NCI-H2029 treated with DMSO at 0.1 percent for 48 hours (cell line): ENCODE measurements at places on chromosomes 16 and 17.

DNA sequence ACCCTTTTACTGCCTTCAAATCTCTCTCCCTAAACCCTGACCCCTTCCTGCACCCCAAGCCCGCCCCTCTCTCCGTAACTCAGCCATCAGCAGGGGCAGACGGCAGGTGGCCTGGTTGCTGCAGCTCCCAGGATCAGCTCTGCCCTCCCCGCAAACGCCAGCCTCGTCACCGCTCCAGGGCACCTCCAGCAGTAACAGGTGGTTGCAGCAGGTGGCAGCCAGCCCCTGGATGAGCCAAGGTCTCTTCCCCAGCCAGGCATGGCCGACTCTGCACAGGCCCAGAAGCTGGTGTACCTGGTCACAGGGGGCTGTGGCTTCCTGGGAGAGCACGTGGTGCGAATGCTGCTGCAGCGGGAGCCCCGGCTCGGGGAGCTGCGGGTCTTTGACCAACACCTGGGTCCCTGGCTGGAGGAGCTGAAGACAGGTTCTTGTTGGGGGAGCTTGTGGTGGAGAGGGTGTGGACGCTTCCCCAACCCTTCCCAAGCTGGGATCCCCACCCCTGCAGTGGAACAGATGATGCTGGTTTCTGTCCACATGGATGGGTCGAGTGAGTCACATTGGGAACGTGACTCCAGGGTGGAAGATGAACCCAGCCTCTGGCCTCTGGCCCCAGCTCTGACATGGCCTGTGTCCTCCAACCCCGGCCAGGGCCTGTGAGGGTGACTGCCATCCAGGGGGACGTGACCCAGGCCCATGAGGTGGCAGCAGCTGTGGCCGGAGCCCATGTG lies 558 bp downstream of the HSD3B7 start:
- peak; percentile 19 for DNase-seq

DNA sequence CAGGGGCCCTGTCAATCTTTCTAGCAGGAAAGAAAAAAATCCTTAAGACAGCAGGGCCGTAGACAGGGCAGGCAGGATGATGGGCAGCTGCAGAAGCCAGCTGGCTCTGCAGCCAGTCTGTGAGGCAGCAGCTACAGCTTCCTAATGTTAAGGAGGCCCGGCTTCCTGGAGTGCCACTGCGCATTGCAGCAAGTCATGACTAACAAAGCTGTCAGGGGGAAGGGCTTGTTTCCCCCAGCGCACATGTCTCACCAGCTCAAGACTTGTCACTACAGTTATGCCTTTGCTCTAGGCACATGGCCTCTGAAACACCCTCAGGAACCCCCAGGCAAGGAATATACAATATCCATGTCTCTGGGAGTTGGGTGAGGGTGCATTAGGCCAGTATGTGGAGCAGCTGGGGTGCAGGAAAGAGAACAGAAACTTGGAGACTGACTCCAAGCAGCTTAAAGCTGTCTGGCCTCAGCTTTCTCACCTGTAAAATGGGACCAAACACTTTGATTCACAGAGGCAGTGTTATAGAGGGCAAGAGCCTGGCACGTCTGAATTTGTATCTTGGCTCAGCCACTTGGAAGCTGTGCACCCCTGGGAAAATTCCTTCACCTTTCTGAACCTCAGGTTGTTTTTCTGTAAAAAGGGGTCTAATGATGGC lies 220.0 kb downstream of the HAPSTR1 start:
- no peak for DNase-seq

DNA sequence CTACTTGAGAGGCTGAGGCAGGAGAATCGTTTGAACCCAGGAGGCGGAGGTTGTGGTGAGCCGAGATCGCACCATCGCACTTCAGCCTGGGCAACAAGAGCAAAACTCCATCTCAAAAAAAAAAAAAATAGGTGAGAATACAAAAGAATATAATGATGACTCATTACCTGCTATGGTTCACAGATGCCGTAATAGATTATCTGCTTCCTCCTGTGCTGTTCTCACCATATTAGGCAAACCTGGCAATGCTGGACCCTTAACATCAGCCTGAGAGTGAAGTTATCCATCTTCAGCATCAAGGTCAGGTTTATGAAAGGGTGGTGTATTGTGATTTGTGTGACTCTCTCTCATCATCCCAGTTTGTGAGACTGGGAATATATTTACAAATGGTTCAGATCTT lies 271.3 kb upstream of the CPHXL start:
- no peak for DNase-seq

- DNase-seq, result no peak
Measured at GRCh38 chr17:2856727-2857126, 60.5 kb downstream of the RAP1GAP2 start.

GRCh38 chr16:88681709-88682451 lies 4.4 kb downstream of the SNAI3 start:
- no peak for DNase-seq

GRCh38 chr17:19331134-19331533 lies 31.4 kb downstream of the B9D1 start:
- no peak for DNase-seq

DNA sequence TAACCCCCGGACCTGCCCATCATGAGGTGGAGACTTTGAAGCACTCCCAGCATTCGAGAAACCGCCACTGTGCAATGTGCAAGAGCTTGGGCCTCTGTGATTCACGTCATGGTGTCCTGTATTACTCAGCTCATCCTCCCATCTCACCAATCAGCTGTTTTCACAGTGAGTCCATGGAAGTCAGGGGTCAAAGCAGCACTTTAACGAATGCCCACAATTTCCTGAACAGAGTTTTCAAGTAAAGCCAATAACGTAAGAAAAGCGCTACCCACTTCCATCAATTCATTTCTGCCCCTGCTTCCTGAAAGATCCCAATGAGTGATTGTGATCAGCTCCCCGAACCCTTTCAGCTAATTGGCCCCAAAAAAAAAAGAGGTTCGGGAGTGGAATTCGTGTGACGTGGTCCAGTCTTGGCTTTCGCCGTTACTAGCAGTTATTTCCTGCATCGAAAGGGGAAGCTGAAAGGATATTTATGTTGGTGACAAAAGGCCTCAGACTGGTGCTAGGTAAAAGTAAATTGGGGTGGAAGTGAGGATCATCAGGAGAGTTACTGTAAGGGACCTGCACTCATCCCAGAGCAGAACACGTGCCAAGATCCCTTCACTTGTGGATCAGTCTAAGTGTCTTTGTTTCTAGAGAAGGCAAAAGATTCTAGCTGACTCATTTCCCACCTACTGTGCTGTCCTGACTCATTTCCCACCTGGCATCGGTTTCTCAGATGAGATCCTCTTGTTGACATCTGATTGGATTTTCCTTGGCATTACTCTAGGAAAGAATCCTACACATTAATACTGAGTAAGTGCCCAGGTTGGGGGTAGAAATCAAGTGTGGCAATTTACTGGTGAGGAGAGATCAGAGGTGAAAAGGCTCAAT lies 136.7 kb upstream of the NUDT7 start:
- no peak for DNase-seq

DNA sequence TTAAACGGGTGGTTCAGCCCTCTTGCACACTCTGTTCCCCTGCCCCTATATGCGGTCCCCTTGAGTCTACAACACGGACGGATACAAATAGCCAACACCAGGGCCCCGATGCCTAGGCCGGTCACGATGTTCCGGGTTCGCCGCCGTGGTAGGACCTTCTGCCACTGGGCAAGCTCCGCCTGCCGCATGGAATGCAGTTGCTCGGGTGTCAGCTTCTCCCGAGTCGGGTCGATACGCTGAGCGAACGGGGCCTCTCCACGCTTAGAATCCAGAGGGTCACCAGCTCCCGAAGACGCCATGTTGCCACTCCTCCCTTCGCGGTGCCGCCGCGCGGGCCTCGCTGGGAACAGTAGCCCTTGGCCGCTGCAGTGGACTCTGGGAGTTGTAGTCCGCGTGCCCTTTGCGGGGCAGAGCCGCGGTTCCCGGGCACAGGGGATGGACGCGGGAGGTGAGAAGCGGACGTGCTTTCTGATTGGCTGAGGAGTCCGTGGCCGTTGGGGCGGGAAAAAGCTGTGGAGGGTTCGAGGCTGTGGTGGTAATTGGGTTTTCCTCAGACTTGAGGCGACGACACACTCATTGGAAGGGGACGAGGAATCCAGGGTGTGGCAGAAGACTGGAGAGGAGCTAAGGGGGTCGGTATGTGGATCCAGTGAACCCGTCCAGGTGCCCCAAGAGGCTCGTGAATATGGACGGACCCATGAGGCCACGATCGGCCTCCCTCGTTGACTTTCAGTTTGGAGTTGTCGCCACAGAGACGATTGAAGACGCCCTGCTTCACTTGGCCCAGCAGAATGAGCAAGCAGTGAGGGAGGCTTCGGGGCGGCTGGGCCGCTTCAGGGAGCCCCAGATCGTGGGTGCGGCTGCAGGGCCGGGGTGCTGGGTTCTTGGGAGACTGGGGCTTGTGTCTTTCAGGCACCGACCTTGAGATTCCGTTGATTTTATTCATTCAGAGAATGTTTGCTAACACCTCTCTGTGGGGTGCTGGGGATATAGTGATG lies at the start of the genes CNTD1 and COA3:
TSS of gene CNTD1 (plus strand) at position 479 of the 998 bp plus-strand sequence. CDS start at position 686, 207 bp downstream.
TSS of gene COA3 (minus strand) at position 322 of the 998 bp plus-strand sequence. CDS start at position 299, 23 bp downstream.
- peak; percentile 52 for DNase-seq

DNA sequence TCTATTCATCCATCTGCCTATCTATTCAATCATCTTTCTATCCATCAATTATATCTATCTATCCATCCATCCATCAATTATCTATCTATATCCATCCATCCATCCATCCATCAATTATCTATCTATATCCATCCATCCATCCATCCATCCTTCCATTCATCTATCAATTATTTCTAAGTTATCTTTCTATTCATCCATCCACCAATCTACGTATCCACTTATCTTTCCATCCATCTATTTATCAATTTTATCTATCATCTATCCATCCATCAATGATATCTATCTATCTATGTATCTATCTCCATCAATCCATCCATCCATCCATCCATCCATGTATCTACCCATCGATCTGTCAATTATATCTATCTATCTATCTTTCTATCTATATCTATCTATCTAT lies 158.4 kb upstream of the ZKSCAN2 start:
- DNase-seq, result no peak

DNA sequence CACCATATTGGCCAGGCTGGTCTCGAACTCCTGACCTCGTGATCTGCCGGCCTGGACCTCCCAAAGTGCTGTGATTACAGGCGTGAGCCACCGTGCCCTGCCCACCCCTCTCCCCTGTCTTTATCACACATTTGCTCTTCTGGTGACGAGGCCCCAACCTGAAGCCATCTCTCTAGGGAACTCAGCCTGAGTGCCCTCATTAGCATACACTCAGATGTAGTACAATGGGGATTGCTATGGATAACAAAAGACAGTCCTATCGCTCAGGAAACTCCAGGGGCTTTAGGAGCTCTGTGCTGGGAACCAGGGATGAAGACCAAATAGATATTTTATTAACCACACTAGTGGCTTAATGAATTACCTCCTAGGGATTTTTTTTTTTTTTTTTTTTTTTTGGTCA lies 100.7 kb downstream of the MARF1 start:
- no peak for DNase-seq

DNA sequence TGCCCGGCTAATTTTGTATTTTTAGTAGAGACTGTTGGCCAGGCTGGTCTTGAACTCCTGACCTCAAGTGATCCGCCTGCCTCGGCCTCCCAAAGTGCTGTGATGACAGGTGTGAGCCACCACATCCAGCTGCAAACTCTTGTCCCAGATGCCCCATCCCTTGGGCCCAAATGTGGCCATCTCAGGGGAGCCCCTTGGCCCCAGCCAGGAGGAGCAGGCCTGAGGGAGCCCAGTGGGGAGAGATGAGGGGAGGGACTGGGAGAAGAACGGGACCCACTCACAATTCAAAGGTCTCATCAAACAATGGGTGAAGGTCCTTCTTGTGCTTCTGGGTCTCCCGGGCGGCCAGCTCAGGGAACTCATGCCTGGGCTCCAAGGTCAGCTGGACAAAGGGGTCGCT lies 14.5 kb downstream of the UNC13D start:
- DNase-seq, result no peak

GRCh38 chr16:4364196-4365013 lies 7.2 kb upstream of the VASN start:
- DNase-seq, result no peak

- DNase-seq, result no peak
Measured at GRCh38 chr16:13030769-13031168, 129.4 kb downstream of the SHISA9 start.

DNA sequence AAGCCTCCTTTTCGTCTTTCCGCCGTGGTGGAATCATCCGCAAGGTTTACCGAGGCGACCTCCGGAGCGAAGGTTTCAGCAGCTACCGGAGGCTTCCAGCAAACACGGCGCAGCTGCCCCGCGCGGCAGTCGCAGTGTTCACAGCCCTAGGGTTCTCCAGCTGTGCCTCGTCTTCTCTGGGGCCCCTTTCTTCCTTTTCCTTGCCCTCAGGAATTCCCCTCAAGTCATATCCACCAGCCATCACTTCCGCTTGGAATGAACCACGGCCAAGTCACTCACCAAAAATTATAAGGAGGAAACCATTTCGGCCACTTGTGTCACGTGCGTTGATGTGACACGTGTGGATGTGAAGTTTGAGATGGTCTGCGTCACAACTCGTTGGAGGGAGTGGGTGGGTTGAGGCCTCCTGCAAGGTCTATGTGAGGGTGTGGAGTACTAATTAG lies 636 bp upstream of the ERN1 start:
- no peak for DNase-seq

DNA sequence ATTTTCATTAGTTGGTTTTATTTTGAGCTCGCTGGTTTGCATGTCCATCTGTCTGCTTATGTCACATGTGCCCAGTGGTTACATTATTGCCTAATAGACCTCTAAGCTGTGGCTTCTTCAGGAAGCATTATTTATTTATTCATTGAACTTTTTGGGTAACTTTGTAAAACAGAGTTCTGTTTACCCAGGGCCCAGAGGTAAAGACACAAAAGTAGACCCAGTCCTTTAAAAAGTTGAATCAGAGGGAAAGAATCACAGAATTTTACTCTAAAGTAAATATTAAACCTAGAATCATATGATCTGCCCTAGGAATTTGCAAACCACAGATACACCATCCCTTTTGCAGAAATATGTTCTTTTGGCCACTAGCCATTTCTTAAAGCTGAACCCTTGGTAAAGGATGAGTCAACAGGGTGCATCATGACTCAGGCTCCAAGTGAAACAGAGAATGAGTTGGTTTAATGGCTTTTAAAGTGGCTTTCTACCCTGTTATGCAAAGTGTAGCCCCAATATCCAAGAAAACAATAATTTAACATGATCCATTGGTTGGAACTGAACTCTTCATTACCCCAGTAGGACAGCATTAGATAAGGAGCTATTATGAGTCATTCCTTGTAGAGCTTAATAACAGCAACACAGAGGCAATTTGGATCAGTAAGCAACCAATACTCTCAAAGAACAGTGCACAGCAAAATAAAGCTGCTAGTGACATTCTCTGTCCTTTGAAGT lies 236.3 kb downstream of the KCNJ2 start:
- DNase-seq, result no peak

GRCh38 chr17:8175795-8176196 lies 384 bp downstream of the TMEM107 start:
- no peak for DNase-seq

- DNase-seq, result no peak
Measured at GRCh38 chr16:5977329-5977728, 879.7 kb upstream of the EEF2KMT start.

- DNase-seq, result no peak
Measured at GRCh38 chr16:88527186-88527936, 42.8 kb upstream of the ZC3H18 start.

- DNase-seq, result no peak
Measured at GRCh38 chr17:73069164-73069770, 23.2 kb downstream of the SLC39A11 start.
